ENCODE measurements at places on chromosomes 11 and 22.

DNA sequence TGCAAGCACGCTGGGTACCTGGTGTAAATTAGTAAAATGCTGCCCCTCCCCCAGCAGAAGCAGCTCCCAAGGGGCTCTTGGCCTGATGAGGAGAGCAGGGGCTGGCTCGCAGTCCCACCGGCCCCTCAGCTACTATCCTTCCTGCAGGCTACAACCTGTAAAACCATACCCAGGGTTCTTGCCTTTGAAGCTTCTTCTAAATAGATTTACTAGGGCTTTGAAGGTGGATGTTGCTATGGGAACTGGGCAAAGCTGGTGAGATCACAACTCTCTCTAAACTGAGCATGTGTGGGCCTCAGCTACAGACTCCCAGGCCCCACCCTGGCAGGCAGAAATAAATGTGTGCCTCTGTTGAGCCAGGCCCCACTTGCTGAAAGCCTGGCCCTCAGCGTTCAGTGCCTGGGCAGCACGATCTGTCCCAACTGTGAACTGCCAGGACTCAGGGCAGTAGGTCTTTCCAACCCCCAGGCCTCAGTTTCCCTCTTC, 18.5 kb downstream of the CD5 start:
- no peak for DNase-seq

DNA sequence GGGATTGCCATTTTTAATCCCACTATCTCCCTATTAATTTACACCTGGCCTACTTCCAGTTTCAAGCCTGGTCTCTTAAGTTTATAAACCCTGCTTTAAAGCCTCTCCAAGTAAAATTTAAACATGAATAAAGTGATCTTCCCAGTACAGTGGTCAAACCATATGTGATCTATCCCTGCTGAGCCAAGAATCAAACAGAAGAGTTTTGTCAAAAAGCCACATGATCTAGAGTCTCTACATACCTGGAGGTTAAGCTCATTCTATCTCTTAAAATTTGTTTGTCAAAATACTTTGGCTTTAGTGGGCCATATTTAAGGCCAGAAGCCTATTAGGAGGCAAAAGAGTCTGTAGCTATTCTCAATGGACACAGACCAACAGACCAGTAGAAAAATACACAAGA, 42.9 kb upstream of the DDI1 start:
- no peak for DNase-seq

DNA sequence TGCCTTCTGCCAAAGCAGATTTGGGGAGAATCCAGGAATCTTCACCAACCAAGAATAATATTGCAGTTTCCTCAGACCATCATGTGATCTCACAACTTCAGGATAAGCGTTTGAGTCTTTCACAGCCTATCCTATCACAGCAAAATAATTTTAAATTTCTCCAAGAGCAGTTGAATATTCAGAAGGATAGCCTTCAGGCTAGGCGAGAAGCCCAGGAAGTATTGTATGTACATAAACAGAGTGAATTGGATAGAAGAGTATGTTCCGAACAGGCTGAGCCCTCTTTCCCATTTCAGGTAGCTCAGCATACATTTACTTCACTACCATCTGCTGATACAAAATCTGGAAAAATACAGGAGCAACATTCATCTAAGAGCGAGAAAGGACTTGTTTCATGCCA, 36.1 kb downstream of the CEP295 start:
- no peak for DNase-seq

DNA sequence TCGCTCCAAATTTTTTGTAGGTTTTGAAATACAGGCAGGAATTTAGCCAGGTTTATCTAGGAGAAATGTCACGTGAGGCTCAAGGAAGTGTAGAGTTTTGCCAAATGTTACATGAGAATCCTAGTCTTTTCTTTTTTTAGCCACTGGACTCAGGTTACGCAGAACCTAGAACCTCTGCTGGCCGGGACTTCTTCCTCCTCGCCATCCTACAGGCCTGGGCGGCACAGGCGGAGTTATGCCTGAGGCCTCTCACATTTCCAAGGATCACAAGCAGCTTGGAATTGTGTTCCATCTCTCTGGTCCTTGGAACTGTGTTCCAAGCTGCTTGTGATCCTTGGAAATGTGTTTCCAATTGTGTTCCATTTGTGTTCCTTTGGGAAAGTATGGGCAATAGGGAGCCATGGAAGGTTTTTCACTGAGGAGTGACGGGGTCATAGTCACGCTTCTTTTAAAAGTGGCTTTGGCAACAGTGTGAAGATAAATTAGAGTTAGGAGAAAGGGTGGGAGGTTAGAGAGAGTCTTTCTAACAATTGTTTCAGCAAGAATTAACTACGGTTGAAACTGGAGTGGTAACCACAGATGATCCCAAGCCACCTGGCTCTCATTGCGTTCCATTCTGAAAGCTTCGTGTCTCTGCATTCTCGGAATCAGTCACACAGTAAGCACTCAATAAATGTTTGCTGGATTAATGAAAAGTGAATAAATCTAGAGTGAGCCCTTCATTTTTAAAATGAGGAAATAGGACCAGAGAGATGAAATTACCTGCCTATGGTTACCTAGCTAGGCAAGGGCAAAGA, 12.5 kb upstream of the POU2AF1 start:
- no peak for DNase-seq

- no peak for DNase-seq
Observed at GRCh38 chr22:47630741-47631534, 868.5 kb downstream of the TBC1D22A start.

DNA sequence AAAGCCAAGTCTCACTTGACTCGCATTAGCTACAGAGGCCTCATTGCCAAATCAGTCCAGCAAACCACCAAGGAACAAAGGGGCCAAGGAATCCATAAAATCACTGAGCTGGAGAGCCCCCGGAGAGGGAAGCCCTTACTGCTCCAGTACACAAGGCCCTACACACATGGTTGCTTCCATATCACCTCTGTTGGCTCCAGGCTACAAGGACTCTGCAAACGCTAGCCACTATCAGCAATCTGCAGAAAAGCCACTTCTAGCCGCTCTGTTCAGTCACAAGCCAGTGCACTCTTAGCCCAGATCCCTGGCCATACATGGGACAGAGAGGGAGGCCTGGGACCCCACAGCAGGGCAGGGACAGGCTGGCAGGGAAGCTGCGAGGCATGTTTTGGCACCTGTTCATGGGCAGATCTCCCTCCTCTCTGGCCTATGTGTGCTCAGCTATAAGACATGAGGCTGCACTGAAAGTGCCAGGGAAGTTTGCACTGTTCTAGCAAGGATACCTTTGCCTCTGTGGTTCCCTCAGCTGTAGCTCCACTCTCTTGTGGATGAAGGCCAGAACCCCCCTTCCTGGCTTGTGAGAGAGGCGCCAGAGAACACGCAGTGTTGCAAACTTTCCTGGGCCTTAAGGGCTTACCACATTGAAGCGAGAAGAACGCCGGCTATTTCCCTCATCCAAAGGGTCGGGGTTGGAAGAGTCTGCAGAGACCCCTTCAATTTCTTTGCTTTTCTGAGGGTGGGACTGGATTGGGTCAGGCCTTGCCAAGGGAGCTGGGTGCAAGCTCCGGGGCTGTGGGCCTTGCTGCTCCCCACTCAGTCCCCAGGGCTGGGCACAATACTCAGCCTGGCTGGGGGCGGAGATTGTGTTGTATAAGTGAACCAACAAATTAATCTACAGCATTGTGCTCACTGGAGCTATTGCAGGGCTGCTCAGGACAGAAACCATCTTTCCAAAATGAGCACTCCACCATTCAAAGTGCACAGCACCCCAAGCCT, 108.7 kb upstream of the PITPNB start:
- DNase-seq: no peak

GRCh38 chr11:130780437-130780836, 135.8 kb downstream of the SNX19 start:
- DNase-seq: no peak

- DNase-seq: peak; percentile 28
Observed at GRCh38 chr11:47234669-47235100, 13.9 kb downstream of the ACP2 start.

DNA sequence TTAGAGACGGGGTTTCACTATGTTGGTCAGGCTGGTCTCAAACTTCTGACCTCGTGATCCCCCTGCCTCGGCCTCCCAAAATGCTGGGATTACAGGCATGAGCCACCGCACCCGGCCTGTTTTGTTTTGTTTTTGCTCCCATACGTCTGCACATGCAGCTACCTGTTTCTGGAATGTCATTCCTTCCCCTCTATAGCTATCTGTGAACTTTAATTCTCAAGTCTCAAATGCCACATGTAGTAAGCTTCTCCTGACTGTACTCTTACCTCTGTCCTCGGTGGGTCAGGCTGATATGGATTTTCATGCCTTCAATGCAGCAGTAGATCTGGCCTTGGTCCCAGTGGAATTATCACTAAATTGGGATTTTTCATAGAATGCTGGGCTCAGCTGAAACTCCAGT, 12.4 kb upstream of the SWAP70 start:
- DNase-seq: no peak

- no peak for DNase-seq
Observed at GRCh38 chr22:17981497-17981896, 42.9 kb downstream of the MICAL3 start.

GRCh38 chr11:104339380-104339831, 175.5 kb upstream of the PDGFD start:
- no peak for DNase-seq

GRCh38 chr11:40294349-40294735, 1165.1 kb downstream of the LRRC4C start:
- no peak for DNase-seq

GRCh38 chr11:16857186-16857585, 118.7 kb downstream of the C11orf58 start:
- DNase-seq: no peak

DNA sequence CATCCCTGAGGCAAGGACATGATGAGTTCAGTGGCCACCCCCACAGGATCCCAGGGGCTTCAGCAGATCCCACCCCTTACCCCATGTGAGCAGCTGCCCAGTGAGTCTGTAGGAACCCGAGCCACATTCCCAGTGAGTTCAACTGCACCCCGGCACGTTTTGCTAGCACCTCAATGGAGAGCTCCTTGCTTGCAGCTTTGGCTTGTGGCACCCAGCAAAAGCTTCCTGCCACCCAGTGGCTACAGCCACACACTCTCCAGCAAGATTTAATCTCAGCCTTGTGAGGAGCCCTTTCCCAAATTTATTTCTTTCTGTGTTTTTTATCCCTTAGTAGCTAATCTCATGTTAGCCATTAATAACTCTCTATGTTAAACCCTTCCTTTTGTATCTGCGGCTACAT, 4.0 kb downstream of the SAA1 start:
- no peak for DNase-seq

GRCh38 chr11:19294444-19294843, 53.7 kb upstream of the E2F8 start:
- no peak for DNase-seq

- no peak for DNase-seq
Observed at GRCh38 chr11:6258141-6258540, 1.5 kb upstream of the CCKBR start.

DNA sequence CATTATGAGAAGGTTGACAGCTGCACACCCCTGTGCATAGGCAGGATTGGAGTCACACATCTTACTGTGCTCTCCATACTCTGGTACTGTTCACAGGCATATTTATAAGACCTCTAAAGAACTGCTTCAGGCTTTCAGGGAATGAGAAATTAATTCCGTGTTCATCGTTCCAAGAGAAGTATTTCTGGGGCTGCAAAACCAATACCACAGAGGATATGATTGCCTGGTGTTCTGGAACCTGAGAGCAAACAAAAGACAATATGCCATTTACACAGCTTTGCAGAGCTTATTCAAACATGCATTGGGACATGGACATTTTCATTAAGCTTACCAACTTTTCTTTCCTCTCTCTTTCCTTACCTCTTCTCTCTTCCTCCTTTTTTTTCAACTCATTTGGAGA, 388.7 kb downstream of the NTM start:
- no peak for DNase-seq

- no peak for DNase-seq
Observed at GRCh38 chr11:75246006-75246670, 5.6 kb downstream of the TPBGL start.

GRCh38 chr11:58504232-58504631, 3.7 kb downstream of the OR5B21 start:
- no peak for DNase-seq

- DNase-seq: no peak
Observed at GRCh38 chr11:62142921-62143320, 19.1 kb downstream of the INCENP start.

GRCh38 chr11:8015753-8016239, 28.7 kb downstream of the EIF3F start:
- DNase-seq: no peak

DNA sequence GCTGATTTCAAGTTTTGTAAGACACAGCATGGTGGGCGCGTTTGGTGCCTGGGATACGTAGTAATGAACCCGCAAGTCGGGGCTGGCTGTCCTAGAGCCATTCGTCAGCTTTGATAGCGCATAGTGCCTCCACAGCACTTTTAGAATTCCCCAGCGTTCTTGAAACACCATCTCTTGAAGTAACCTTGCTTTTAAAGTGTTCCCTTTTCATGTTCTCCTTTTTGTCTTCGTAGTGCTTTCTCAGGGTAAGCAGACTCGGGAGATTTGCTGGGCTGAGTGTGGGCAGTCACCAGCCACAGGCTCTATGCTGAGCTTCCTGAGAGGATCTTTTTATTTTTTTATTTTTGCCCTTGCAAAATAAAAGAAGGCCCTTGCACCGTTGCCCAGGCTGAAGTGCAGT, 39.6 kb upstream of the CTTN start:
- DNase-seq: no peak

GRCh38 chr22:38881997-38882879, 10.2 kb upstream of the CBX6 start:
- DNase-seq: no peak

GRCh38 chr11:11022125-11022730, 164.4 kb upstream of the ZBED5 start:
- DNase-seq: no peak

DNA sequence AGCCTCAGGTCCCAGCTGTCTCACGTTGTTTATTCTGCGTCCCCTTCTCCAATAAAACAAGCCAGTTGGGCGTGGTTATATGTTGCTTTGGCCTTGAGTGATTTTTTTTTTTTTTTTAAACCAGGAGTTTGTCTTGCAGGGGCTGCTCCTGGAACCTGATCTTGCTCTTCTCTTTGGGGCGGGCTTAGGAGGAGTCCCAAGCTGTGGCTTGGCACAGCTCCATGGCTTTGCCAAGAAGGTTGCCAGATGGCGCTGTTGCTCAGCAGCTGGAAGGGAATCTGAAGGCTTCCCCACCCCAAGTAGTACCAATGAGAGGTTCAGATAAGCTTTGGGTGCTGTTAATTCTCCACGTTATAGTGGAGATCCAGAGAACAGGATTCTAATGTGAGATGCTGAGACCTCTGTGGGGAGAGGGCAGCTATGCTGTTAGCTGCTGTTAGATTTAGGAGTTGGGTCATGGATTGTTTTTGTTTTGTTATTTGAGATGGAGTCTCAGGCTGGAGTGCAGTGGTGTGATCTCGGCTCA, 2.0 kb upstream of the FERMT3 start:
- peak; percentile 59 for DNase-seq

- no peak for DNase-seq
Observed at GRCh38 chr11:96264364-96264763, 78.6 kb downstream of the MAML2 start.

All from activated CD4-positive, alpha-beta T cell treated with anti-CD3 and anti-CD28 coated beads for 24 hours (primary cell).